ENCODE measurements at places on chromosomes 5 and 9. TPM values are rescaled to one million over a fixed set of nuclear protein-coding genes. Genes with fewer than 3 reads are reported as not detected.
A peak's percentile ranks its signal among the peaks of the same experiment; 100 is the strongest.

DNA sequence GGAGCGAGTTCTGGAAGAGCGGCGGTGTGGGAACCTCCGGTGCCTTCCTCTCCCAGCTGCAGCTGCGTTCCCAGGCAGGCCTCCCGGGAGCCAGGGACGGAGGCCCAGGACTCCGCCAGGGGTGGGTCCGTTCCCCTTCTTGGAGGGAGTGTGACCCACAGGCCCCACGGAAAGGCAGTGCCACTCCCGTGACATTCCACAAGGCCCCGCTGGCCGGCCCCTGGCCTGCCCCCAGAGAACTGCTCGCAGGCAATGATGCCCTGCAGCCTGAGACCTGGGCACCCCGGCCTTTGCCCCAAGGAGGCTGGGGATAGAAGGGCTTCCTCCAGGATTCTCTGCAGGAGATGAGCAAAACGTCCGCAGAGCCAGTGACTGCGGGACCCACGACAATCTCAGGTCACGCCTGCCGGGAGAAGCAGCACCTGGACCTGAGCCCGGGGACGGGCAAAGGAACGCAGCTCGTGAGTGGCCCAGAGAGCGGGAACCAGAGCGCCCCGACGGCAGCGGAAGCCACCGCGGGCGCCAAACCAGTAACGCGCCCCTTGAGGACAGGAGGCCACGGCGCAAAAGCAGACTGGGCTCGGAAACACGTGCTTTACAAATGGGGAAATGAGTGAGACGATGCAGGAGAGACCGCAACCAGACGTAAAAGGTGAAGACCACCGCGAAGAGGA, 9.3 kb downstream of the OBP2B start:
- peak; percentile 34 for DNase-seq

- DNase-seq: no peak
Observed at GRCh38 chr9:13478160-13478559, 198.7 kb upstream of the MPDZ start.

DNA sequence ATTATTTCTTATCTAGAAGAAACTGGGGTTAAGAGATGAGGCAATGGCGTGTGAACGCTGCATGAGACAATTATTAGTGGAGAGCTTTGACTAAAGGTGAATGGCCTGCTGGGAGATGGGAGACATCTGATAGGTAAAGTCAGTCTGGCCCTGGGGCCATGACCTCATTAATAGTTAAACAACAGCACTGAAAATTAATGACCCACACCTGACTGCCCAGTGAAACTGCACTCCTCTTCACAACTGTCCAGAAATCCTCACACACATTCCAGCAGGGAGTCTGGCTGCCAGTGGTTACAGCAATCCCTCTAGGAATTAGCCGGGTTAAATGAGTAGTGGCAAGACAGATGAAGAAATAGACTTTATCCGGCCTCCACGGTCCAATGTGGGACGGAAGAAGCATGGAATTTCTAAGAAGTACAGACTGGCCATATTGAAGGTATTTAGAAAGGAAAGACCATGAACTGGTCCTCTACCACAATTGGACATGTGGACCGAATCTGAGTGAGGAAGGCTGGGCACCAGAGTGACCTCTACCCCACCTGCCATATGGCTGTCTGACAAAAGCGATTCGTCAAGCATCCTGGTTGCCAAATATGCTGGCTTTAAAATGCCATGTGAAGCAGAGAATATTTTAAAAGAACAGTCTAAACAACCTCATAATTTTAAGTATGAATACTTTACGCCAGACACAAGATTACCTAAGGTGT, 138.4 kb downstream of the EFNA5 start:
- no peak for DNase-seq

DNA sequence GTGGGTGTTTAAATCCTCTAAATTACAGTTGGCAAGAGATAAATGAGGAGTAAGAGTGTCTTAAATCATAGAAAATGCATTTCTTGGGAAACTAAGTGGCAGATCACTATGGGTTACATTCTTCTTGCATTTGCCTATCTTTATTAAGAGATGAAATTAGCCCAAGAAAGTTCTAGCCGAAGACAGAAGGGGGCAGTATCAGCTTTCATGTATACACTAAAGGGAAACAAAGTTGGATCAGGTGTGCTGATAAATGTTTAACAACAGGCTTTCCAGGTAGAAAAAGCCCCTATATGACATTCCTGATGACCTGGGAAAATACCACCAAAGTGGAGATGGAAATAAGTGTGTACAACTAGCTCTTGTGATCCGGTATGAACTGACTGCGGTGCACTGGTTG, 81.9 kb upstream of the TLR4 start:
- DNase-seq: no peak

The EGFL7 gene
- total RNA-seq: 54.6 TPM

GRCh38 chr5:178551059-178551458, 39.1 kb downstream of the COL23A1 start:
- DNase-seq: no peak

The KLHL3 gene
- 18.2 TPM for total RNA-seq

- DNase-seq: no peak
Observed at GRCh38 chr9:106615118-106615889, 247.7 kb upstream of the ZNF462 start.

GRCh38 chr5:150473673-150474358, 24.3 kb upstream of the RPS14 start:
- DNase-seq: peak; percentile 68

DNA sequence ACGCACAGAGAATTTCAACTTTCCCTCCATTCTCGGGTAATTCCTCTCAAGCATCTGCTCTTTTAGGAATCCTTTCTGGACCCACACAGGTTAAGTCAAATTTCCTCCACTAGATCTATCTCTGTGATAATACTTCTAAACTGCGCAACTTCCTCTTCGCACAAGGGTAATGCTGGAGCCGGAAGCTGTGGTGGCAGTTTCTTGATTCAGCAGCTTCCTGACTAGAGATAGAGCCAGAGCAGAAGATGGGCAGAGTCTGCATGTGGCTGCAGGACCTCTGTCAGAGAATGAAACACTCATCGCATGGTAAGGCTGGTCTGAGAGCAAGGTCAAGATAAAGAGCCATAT, 11.1 kb upstream of the CDC42SE2 start:
- DNase-seq: no peak

The NMUR2 gene
- total RNA-seq: 0.16 TPM

DNA sequence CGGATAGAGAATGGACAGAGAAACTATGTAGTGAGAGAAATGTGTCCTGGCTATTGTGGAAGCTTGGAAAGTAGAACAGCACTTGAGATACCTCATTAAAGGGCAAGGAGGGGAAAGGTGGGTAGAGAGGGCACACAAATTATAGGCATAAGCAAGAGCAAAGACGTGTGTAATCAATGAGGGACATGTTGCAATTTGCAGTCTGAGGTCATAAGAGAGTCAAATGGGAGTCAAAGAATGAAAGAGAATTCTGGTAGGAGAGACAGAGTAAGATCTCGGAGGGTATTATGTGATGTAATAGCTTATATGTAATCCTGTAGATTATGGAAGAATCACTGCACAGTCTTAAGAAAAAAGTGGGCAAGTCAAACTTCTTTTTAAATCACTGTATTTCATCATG, 312.0 kb upstream of the RGMB start:
- no peak for DNase-seq

The RMRP gene
- total RNA-seq: 25,042 TPM

- DNase-seq: peak; percentile 65
Observed at GRCh38 chr5:146877783-146878475, 628 bp downstream of the PPP2R2B start.

The NR2F1 gene
- 0.34 TPM for total RNA-seq

DNA sequence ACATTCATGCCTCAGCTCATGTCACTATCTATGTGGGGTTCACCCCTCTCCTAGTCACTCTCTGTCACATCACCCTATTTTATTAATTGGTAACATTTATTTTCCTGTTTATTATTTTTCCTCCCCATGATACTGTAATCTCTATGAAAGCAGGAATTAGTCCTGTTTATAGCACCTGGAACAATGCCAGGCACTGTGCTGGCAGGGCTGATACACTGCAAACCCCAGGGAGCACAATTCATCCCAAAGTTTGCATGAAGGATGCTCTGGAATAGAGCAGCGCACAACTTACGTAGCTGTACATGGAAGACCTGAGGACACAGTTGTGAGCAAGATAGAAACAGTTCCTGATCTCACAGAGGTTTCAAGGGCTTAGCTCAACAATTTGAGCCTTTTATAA, 103.2 kb downstream of the NSG2 start:
- DNase-seq: no peak

- no peak for DNase-seq
Observed at GRCh38 chr9:125521462-125522327, 185.3 kb downstream of the MAPKAP1 start.

The ABO gene
- 0.15 TPM for total RNA-seq

DNA sequence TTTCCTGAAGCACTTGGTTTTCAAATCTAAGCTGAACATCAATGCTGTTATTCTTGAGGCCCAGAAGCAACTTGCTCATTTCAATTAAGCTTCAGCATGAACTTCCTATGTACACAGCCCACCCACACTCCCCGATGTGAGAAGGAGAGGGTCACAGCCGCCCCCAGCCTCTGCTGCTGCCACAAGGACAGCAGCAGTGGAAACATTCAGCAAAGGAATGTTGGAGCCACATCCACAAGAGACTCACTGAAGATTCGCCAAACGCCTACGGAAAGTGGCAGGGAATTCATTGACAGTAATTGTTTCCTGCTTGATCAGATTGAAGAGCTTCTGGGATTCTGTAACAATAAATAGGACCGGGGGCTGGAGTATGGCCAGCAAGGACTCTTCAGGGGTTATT, 2.9 kb downstream of the TGFBI start:
- no peak for DNase-seq

The ITGA1 gene
- total RNA-seq: 4.1 TPM

The SLC26A2 gene
- total RNA-seq: 11.1 TPM

DNA sequence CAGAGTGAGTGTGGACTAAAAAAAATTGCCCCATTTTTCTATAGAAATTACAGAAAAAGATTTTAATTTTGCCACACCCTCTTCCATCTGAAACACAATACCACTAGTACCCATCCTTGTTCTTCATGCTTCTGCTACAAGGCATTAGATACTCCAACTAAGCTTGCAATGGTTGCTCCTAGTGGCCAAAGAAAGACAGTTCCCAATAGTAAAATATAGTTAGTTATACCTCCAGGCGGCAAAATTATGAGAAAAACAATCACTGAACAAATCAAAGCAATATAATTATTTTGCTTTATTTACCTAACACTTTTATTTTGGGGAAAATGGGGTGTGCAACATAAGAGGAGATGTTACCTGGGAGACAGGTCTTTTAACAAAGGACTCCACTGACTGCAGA, 101.2 kb downstream of the RAPGEF6 start:
- DNase-seq: no peak

DNA sequence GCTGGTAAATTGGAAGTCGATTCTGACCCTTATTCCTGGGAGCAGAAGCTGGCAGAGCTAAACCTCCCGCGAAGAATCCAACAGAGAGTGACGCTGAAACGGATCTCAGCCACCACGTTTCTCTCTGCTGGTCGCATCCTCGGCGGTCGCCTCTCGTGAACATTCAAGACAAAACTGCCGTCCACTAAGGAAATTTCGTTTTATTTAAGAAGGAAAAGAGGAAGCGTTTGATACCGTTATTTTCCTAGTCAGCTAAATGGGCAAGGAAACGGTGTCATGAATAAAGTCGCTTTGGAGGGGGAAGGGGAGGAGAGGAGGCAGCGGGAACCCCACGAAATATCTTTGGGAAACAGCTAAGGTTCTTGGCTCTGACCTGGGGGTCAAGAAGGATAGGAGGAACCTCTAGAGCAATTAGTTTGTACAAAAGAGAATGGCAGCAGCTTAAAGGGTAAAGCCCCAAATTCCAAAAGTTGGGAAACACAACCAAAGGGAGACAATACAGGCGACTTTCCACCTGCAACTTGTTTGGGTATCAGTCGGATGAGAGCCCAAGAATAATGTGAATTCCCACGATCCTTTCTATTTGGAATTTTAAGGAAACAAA, 1.9 kb downstream of the FOXB2 start:
- no peak for DNase-seq

The TAF7 gene
- 87.8 TPM for total RNA-seq

GRCh38 chr5:127806776-127807175, 103.6 kb downstream of the CCDC192 start:
- DNase-seq: no peak

DNA sequence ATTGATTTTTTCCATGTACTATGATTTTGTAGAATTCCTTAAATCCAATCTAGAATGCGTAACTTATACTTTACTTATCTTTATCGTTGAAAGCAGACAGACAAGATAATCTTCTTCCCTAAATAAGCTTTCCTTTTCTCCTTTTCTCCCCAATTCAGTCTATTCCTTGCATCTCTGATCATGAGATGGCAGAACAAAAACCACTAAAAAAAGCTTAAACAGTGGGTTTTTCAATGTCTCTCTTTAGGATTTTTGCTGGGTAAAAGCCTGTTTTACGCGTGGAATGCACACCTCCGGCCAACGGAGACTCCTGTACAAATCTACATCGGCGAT, 755 bp downstream of the CDKN2B start:
- DNase-seq: no peak

DNA sequence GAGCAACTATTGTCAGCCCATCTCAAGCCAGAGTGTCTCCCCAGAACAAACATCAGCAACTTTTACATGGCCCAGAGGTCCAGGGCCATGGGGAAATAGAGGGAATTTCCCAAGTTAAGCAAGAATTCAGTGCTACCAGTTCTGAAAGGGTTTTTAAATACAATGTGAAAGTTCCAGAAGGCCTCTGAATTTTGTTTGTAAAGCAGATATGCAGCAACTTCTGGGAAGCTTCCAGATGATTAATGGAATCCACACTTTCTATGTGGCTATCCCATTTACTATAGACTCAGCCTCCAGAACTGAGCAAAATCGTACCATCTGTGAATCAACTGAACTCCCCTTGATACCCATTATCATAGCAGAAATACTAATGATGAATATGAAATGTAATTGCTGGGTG, 93.8 kb downstream of the FEM1C start:
- no peak for DNase-seq

GRCh38 chr5:80249901-80250300, 5.9 kb downstream of the SERINC5 start:
- no peak for DNase-seq

The SLC34A1 gene
- total RNA-seq: not detected

- no peak for DNase-seq
Observed at GRCh38 chr9:131674425-131675421, 65.2 kb downstream of the RAPGEF1 start.

GRCh38 chr9:124770359-124771020, 621 bp downstream of the NR6A1 start:
- DNase-seq: peak; percentile 41

The FIBCD1 gene
- 8.8 TPM for total RNA-seq

GRCh38 chr5:52582313-52582712, 205.4 kb upstream of the ITGA1 start:
- DNase-seq: peak; percentile 20

The UBE2D2 gene
- 204 TPM for total RNA-seq

- DNase-seq: peak; percentile 78
Observed at GRCh38 chr5:79878721-79879336, 112.2 kb downstream of the MTX3 start.

GRCh38 chr9:133184971-133185370, 21.3 kb upstream of the GBGT1 start:
- no peak for DNase-seq

- no peak for DNase-seq
Observed at GRCh38 chr9:122127396-122127798, 32.2 kb downstream of the NDUFA8 start.

- DNase-seq: peak; percentile 2
Observed at GRCh38 chr5:1743061-1743768, 56.4 kb downstream of the MRPL36 start.

All from WTC11 (cell line).